Muscle of leg (tissue), 16 donors: ENCODE measurements at places on chromosomes 7 and 10. TPM values are rescaled to one million over a fixed set of nuclear protein-coding genes. Genes with fewer than 3 reads are reported as not detected.

DNA sequence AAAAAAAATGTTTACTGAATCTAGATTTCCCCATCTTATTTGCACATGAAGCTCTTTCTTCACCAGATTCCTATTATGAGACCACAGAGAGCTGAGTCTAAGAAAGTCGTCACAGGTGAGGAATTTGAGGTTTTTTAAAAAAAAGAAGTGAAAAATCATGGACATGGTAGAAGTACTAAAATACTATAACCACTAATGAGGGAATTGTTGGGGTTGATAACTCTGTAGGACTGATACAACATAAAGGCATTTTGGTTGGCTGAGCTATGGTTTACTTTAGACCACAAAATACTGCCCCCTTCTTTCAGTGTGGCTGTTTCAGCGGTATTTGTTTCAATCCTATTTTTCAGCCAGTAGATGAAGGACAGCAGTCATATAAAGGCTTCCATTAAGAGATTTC is 1111.3 kb downstream of the TYW1 start:
- H3K36me3 ChIP-seq = no peaks in the 10 kb centered on the region
- DNase-seq = no peak
- H3K27ac ChIP-seq = no peak overlapping the region
- no peak overlapping the region for H3K4me3 ChIP-seq
- H3K4me1 ChIP-seq = no peaks in the 10 kb centered on the region

GRCh38 chr10:103986360-103986759 is 19.4 kb downstream of the SLK start:
- H3K36me3 ChIP-seq = no peaks in the 10 kb centered on the region
- no peaks in the 10 kb centered on the region for H3K27me3 ChIP-seq
- H3K4me1 ChIP-seq = peaks cover 2% of the 10 kb centered on the region
- no peak for DNase-seq
- no peak overlapping the region for H3K27ac ChIP-seq

GRCh38 chr7:1170741-1171501 is 10.9 kb upstream of the ZFAND2A start:
- no peaks in the 10 kb centered on the region for H3K36me3 ChIP-seq
- H3K27ac ChIP-seq = no peak overlapping the region
- no peak overlapping the region for H3K4me3 ChIP-seq
- DNase-seq = no peak
- H3K27me3 ChIP-seq = no peaks in the 10 kb centered on the region
- peaks cover 16% of the 10 kb centered on the region for H3K4me1 ChIP-seq

CYP3A4 gene
- 0.04 TPM for total RNA-seq

GRCh38 chr10:74771054-74771453 is 55.3 kb upstream of the KAT6B start:
- H3K36me3 ChIP-seq = no peaks in the 10 kb centered on the region
- H3K4me3 ChIP-seq = no peak overlapping the region
- H3K27me3 ChIP-seq = no peaks in the 10 kb centered on the region
- H3K27ac ChIP-seq = no peak overlapping the region

- H3K4me1 ChIP-seq = peaks cover 3% of the 10 kb centered on the region
- no peak overlapping the region for H3K4me3 ChIP-seq
- peak; percentile 58 for DNase-seq
- peaks cover 17% of the 10 kb centered on the region for H3K27me3 ChIP-seq
- no peak overlapping the region for H3K27ac ChIP-seq
Observed at GRCh38 chr10:121631365-121632029, 33.3 kb upstream of the FGFR2 start.

GRCh38 chr7:38736138-38736537 is 105.0 kb upstream of the AMPH start:
- peaks cover 5% of the 10 kb centered on the region for H3K36me3 ChIP-seq

DNA sequence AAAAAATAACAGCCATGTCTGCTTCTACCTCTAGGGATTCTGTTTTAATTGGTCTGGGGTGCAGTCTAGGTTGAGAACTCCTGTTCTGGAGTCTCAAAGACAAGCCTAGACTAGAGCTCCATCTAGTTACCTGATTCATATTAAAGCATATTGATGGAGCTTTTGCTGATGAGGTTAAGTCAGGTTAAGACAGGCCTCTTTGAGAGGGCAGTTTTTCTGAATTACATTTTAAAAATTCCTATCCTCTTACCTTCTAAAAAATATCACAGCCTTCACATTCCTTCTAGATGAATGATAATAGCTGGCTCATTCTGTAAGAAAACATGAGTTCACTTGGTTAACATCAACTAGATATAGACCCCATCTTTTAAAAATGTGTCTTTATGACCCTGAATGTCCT is 28.9 kb downstream of the MGAM start:
- no peaks in the 10 kb centered on the region for H3K4me1 ChIP-seq
- H3K27me3 ChIP-seq = no peaks in the 10 kb centered on the region
- no peak for DNase-seq
- no peak overlapping the region for H3K4me3 ChIP-seq
- H3K27ac ChIP-seq = no peak overlapping the region

DNA sequence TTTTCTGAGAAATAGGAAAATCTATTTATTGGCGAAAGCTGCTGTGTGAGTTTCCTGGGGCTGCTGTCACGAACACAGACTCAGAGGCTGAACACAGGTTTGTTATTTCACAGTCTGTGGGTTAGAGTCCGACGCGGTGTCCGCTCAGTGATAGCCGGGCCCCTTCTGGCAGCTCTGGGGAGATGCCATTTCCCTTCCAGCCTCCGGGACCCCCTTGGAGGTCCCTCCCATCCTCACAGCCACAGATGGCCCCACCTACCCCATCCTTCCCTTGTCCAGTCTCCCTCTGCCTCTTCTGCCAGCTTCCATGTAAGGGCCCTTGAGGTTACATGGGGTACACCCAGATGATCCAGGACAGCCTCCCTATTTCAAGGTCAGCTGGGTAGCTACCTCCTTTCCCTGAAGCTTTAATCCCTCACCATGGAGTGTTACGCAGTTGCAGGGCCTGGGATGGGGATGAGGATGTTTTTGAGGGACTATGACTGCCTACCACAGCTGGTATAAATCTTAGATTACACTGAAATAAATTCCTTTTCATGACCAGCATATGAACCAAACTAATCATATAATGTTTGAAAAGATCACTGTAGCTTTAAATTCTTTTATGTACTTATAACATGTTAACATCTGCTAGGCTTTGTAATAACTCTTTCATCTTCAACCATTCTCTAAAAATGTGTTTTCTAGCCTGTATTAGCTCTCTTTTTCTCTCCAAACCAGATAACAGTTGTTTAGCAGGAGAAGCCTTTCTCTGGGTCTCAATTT is 98.5 kb downstream of the WDR37 start:
- H3K4me3 ChIP-seq = no peak overlapping the region
- H3K4me1 ChIP-seq = no peaks in the 10 kb centered on the region
- DNase-seq = no peak
- H3K36me3 ChIP-seq = no peaks in the 10 kb centered on the region
- H3K27me3 ChIP-seq = no peaks in the 10 kb centered on the region

DNA sequence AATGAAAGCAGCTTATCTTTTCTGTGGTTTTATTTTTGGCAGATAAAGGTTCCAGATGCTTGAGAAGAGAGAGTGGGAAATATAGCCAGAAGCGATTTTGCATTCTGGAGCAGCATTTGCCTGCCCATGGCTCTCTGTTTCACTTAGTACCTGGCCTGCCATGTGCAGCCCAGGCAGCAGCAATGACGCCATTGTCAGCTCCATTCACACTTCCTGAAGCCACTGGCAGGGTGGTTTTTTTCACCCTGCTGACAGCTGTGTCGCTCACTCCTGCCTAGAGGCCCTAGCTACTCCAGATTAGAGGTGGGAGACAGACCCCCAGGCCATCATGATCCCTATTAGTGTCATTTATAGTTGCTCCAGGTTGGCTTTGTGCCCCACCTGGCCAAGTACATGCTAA is 30.1 kb upstream of the NEUROD6 start:
- DNase-seq = no peak
- no peaks in the 10 kb centered on the region for H3K4me1 ChIP-seq
- no peaks in the 10 kb centered on the region for H3K36me3 ChIP-seq
- peaks cover 6% of the 10 kb centered on the region for H3K27me3 ChIP-seq
- no peak overlapping the region for H3K4me3 ChIP-seq
- no peak overlapping the region for H3K27ac ChIP-seq

GRCh38 chr7:41046776-41047175 is 656.1 kb downstream of the INHBA start:
- DNase-seq = peak; percentile 85
- H3K4me3 ChIP-seq = no peak overlapping the region
- peaks cover 28% of the 10 kb centered on the region for H3K4me1 ChIP-seq
- H3K27ac ChIP-seq = peak overlapping the region; percentile 71

STMP1 gene
- 16.9 TPM for total RNA-seq
